Kasumi-1 (cell line): ENCODE measurements at places on chromosomes 2 and 18.

GRCh38 chr18:10329101-10329500 is 125.3 kb upstream of the APCDD1 start:
- DNase-seq: no peak

DNA sequence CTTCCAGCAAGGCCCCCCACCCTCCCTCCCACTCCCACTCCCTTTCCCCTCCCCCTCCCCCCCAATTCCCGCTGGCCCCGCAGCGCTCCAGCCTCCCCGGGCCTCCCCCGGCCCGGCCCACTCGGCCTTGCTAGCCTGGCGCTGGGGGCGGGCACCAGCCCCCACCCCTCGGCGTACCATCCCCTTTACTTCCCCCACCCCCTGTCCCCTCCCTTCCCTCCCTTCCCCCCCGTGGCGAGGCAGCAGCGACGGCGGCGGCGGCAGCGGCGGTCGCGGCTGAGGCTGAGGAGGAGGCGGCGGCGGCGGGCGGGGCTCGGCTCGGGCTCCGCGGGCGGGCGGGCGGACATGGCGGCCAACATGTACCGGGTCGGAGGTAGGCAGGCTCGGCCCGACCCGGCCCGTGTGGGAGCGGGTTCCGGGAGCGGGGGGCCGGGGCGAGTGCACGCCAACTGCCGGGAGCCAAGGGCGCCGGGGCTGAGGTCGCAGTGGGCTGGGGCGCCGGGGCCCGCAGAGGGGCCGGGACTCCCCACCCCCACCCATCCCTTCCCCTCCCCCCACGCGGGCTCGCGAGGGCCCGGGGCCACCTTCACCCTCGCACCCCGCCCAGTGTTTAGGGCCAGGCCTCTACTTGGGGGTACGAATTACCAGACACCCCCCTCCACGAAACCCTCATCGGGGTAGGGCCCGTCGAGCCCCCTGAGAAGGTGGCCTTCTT is at the start of gene MTA3:
Gene MTA3 (plus strand): TSS at position 232 of the 715 bp plus-strand sequence. CDS start 114 bp downstream, at position 346.
- DNase-seq: no peak

DNA sequence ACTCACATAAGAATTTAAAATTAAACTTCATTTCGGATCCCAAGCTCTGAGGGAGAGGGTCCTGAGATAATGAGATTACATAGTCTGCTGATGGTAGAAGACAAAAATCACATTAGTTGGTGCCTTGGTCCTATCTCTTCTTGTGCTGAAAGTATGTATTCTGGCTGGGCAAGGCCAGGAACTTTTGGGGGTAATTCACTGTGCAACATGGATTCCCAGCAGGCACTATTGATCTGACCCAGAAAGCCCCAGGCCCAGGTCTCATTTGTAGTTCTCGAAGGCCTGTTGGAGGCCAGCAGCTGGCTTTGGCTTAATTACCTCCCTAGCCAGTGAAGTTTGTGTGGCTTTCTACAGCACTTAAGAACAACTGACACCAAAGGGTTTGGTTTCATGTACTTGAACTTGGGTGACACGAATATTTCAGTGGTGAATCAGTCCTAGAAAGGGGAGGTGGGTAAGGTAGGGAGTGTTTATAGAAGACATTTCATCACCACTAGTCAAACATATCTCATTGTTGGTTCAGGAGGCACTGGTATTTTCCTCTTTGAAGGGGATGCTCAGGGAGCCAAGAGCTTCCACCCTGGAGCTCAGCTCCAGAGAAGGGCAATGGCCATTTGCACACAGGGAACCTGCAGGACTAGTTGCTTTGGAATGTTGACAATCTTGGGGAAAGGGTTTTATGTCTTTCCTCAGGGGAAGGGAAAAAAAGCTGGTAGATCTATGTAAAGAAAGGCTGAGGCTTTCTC is 217.8 kb downstream of the OSR1 start:
- DNase-seq: no peak

DNA sequence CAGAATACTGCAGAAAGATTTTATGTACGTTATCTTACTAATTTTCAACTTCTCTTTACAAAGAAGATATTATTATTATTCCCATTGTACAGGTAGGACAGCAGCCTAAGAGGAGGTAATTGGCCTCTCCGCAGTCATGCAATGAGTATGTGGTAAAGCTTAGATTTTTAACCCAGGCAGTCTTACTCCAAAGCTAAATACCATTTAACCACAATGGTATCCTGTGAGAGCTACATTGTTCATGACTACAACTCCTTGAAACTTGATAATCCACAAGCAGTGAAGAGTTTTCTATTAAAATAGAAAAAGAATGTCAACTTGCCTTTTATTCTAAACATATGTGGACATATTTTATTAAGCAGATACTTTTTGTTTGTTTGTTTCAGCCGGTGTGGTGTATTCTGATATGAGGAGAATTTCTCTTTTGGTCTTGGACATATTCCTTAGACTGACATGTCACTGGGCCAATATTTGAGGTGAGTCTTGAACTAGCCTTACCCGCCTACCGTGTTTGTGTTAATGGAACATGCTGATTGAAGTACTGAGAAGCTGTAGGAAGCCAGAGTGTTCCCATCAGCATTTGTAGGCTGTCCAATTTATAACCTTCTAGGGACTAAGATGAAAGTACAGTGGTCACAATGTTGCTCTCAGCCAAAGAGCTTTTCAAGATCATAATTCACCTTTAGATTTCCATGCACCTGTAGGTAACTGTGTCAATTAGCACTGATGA is 293.9 kb upstream of the DCC start:
- DNase-seq: no peak

GRCh38 chr18:9319333-9319732 is 15.2 kb upstream of the TWSG1 start:
- DNase-seq: no peak

DNA sequence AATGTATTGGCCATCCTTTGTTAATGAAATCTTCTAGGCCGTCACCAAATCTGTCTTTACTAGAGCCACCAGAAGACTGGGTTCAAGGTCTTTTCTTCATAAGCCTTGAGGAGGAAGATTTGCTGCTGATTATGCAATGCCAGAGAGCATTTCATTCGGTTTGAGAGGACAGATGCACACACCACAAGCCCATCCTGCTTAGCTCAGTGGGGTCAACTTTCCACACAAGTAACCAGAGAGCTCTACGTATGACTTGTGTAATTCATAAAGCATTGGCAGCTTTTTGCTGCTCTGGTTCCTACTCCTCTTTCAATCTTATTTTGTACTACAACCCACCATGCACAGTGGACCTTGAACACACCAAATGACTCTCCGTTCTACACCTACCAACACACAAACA is 106.9 kb downstream of the OSR1 start:
- DNase-seq: no peak

DNA sequence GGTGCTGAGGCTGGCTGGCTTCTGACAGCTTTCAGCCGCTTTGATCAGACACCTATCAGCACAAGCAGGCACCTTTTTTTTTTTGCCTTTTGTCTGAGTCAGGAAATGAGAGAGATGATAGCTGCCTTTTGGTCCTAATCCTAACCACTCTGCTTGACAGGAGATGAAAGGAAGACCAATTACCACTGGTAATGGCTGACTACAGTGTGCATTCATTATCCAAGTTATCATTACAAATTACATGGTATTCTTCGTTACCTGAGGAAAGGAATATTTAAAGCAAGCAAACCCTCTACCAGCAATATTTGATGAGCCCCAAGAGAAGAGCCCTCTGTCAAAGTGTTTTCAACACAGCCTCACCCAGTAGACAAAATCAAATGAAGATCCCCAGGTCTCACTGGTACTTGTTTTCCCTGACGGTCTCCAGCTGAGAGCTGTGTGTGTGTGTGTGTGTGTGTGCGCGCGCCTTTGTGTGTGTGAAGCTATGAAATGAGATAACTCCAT is 925.7 kb downstream of the DCDC2C start:
- DNase-seq: no peak

DNA sequence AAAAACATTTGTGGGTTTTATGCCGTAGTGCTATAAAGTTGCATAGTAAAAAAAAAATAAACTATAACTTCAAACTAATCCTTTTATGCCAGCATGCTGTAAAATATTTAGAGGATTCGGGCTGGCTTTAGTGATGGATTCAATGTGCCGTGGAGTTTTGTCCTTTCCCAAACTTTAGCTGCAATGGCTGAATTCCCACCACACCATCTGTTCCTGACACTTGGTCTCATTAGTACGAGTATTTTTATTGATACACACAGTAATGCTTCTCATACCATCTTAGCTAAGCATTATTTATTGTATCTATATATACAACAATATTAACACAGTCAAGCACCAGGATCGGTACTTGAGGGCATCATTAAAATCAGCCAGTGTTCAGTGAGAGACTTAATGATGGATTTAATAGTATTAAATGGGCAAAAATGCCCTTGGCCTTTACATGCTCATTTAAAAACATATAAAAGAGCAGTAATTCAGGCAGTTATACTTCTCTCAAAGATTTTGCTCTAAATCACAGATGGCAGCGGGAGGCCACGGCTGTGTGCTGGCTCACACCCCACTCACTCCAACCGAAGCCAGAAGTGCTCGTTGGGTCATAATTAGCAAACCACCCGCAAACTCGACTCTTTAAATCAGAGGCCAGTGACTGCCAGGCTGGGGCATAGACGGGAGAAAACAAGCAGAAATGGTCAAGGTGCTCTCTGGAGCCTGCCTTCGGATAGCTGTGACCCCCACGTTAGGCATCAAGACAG is 297.0 kb upstream of the REV1 start:
- DNase-seq: no peak

DNA sequence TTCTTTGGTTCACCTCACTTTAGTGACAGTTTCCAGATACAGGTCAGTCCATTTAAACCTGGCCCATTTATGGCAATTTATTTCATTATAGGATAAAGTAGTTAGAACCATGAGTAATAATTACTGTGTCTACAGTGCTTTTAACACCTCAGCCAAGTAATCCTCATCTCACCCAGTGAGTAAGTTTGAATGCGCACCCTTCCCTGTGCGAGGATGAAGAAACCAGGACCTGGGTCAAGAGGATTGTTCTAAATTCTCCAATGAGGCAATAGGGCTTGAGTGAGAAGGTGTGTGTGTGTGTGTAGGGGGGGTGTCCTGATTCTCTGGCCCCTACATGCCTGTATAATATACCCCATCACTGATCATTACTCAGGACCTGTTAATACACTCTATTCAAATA is 854 bp upstream of the MYO1B start:
- DNase-seq: no peak

- DNase-seq: no peak
Observed at GRCh38 chr2:212530373-212530772, 8.2 kb downstream of the ERBB4 start.

DNA sequence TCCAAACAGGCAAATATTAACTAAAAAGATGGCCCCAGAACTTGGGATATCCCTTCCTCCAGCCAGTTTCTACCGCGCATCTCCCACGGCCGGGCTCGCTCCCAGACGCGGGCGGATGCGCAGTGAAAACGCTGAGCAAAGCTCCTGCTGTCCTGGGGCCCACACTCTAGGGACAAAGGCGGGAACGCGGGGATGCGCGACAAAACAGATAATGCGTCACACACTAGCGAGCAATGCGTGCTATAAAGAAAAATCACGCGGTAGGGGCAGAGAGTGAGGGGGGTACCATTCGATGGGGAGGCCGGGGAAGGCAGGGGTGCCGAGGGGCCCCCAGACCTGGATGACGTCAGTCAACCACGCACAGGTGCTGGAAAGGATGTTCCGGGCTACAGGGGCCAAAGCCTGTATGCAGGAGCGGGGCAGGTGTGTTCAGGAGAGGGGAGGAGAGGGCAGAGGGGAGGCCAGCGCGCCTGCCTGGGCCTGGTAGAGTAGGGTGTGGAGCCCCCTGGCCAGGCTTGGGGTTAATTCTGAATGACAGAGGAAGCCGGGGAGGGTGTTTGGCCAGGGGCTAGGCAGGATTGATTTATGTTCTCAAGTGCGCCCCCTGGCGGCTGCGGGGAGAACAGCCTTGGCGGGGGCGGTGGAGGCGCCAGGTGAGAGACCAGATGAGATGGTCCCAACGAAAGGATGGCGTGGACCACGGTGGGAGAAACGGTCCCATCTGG is 14.9 kb upstream of the ITM2C start:
- peak; percentile 16 for DNase-seq

- DNase-seq: no peak
Observed at GRCh38 chr2:207819021-207819797, 49.5 kb upstream of the FZD5 start.

DNA sequence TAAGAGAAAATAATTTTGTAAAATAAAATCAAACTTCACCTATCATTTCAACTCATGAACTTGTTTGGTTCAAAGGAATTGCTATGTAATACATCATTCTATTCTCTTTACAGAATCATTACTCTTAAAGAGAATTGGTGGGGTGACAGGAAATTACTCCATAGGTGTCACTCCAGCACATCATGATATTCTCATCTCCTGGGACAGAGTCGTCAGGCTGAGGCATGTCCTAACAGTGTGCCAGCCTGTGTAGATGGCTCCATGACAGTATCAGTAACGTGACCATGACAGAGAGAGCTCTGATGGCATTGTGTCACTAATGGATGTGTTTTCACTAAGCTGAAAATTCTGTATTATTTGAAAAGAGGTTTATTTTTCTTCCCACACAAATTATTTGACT is 13.9 kb downstream of the SPATS2L start:
- no peak for DNase-seq

GRCh38 chr2:42848265-42848664 is 55.9 kb upstream of the HAAO start:
- DNase-seq: no peak

- DNase-seq: no peak
Observed at GRCh38 chr2:72833084-72833714, 7.4 kb upstream of the EXOC6B start.

- no peak for DNase-seq
Observed at GRCh38 chr18:60448487-60449267, 76.1 kb upstream of the MC4R start.

GRCh38 chr2:144010096-144010836 is 509.7 kb downstream of the ZEB2 start:
- no peak for DNase-seq

GRCh38 chr18:63867368-63868125 is 20.0 kb upstream of the SERPINB2 start:
- DNase-seq: no peak

DNA sequence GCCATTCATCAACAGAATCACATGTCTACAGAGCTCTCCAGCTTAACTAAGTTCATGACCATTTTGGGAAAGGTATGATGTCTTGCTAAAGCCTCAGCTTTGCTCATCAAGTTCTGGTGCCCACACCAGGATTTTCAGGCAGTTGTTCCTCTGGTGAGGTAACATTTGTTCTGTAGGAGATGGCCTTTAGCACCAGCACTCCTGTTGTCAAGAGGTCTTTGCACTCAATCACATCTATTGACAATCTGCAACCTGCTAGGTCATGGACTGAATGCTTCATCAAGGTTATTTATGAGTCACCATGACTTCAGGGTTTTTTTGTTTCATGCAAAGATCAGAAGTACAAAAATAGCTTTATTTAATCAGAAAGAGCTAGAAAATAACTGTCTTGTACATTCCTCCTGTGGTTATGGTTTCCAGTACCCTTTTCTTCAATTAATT is 36.6 kb upstream of the VIT start:
- DNase-seq: no peak

DNA sequence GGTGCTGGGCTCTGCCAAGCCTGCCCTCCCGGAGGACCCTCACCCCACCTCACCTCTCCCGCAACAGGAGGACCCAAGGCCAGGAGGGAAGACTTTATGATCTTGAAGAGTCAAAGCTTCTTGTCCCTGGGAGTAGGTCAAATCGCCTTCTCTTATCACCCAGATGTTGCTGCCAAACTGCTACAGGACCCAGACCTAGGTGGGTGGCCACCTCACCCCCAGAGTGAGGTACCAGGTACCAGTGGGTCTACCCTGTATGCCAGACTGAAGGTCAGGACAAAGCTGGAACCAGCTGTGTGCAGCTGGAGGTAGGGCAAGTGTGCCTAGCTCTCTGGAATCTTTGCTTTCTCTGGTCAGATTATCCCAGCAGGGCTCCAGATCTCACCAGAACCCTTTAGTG is 197.2 kb downstream of the ZFP36L2 start:
- no peak for DNase-seq
